ENCODE measurements at places on chromosomes 2 and 18.

GRCh38 chr18:1846640-1847039 lies 724.7 kb downstream of the METTL4 start:
- no peak for DNase-seq

DNA sequence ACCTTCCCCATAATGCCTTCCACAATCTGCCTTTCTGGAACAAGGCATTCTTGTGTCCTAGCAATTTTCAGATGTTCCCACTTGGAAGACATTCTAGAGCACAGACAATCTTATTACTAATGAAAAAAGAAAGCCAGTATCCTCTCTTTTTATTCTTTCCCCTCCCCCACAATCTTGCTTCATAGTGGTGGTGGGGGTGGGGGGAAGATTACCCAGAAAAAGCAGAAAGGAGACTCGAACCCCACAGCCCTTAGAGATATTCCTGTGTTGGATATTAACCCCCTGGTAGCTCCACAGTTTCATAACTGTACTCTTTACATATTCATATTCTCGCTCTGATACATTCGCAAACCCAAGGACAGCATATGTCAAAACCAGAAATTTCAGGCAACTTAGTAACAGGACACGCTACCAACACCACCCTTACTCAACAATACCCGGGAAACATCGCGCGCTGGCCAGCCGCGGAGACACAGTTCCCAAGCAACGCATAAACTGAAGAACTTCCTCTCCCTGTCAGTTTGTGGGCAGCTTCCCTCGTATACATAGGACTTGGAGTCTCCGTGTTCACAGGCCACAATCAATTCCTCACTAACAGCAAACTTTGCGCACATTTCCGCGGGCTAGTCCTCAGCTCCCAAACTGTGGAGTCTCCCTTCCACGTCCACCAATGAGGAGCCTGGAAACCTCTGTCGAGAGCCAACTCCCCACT lies 793 bp downstream of the NR4A2 start:
- DNase-seq, result no peak

DNA sequence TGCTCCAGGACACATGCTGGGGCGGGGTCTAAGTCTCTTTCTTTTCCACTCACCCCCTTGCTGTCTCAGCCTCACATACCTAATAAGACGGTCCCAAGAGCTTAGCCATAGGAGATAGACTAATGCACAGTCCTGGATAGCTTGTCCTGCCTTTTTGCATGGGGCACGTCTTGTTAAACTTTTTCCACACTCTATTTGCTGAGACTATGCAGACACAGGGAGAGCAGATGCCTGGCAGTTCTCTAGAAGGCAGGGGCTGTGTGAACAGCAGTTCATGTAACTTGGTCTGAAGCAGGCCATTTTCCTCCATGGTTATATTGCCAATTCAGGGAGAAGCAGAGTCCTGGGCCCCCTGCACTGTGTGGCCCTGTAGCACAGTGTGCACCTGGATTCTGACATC lies 142.1 kb downstream of the SEPTIN10 start:
- DNase-seq, result no peak

GRCh38 chr2:66478731-66479316 lies 43.9 kb downstream of the MEIS1 start:
- DNase-seq, result no peak

- no peak for DNase-seq
These were observed 182.5 kb upstream of the HDAC4 start for GRCh38 chr2:239583171-239583878.

- DNase-seq, result no peak
These were observed 27.8 kb downstream of the MEX3C start for GRCh38 chr18:51169731-51170130.

DNA sequence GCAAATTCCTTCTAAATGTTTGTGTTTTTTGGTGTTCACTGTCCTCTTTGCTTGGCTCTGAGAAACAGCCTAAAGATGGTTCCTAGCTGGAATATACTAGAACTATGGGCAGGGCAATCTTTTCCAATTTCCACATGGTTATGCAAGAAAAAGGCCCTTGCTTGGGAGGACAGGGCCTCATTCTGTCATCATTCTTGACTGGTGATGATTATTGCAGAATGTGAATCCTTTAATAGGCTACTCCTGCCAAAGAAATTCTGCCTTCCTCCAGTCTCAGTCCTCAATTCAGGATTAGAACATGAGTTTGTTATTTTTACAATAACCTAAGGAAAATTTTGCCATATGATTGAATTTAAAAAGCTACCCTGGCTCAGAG lies 218.7 kb downstream of the HNMT start:
- DNase-seq, result no peak

GRCh38 chr18:5710235-5710634 lies 166.4 kb upstream of the EPB41L3 start:
- DNase-seq, result no peak

DNA sequence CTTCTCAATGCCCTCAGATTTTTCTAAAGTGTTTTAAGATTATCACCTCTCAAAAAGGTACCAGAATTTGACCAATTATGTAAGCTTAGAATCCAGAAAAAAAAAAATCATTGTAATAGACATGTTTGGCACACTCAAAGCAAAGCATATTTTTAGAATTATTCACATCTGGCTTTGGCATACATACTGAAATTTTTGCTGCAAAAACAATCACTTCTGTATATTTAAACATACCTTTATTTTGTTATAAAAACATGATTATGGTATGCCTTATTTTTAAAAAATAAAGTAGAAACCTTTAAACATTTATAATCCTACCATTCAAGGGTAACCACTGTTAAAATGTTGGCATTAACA lies 143.3 kb downstream of the ESCO1 start:
- DNase-seq, result no peak

GRCh38 chr2:181239201-181239799 lies 217.9 kb upstream of the ITGA4 start:
- DNase-seq, result no peak

GRCh38 chr18:49572611-49573345 lies 10.9 kb downstream of the LIPG start:
- DNase-seq, result no peak

DNA sequence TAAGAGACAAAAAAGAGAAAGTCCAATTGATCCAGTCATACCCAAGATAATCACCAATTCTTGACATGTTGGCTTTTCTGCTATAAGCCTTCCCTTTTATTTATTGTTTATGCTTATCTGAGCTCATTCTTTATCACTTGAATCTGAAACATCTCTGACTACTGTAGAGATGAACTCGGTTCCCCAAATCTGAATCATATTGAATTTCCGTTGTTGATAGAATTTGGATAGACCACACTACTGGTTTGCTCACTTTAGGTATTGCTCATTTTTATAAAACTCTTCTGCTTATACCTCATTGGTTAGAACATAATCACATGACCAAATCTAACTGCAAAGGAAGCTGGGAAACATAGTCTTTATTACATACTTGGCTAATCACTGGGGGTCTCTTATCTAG lies 236.9 kb downstream of the TRIB2 start:
- DNase-seq, result no peak

GRCh38 chr2:52558265-52558664 lies 1209.3 kb upstream of the CHAC2 start:
- DNase-seq, result no peak

DNA sequence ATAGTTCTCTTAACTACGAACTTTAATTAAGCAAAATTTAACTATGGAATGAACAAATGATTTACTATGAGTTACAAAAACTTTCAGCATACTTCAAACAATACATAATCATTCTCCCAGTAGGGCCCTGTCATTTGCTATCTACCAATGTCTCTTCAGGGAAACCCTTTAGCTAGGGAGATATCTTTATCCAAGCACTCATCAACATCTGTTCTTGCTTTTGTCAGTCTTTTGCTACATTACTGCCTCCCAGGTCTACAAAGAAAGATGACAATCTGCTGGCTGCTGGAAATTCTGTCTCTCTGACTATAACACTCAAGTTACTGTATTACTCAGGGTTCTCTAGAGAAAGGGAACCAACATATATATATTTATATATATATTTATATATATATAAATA lies 1626.3 kb upstream of the CELF4 start:
- DNase-seq, result no peak

DNA sequence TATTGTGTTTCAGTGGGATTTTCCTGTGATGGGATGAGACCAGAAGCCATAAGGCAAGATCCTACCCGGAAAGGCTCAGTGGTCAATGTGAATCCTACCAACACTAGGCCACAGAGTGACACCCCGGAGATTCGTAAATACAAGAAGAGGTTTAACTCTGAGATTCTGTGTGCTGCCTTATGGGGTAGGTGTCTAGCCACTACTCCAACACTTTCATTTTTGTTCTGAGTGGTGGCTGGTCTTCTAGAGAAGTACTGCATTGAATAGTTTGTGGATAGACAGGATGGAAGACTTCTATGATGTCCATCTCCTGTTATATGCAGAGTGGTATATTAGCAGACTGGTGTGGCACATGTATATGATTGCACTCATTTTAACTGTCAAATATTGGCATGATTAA lies 117.7 kb upstream of the IL1R2 start:
- DNase-seq, result no peak

GRCh38 chr2:236998236-236998635 lies 87.5 kb upstream of the COPS8 start:
- DNase-seq, result no peak

DNA sequence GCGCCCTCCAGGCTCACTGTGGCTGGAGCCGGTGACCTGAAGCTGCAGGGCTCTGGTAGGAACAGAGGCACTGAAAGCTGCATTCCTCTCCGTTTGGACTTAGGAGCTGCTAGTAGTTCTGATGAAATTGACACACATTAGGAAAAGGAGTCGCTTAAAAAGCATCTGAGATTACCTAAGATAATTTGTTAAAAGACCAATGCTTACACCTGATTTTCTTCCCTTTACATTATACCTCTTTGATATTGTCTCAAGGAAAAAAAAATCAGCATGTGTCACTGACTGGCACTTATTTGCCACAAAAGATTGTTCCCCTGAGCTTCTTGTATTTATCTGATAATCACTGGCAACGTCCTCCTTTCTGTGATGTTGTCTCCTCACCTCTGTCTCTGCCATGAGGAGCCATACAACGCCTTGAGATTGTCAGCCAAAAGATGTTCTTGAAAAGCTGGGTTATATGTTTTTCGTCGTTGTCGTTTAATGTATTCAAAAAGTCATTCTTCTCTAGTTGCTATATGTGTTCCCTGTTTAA lies 618 bp upstream of the CHN1 start:
- no peak for DNase-seq

- no peak for DNase-seq
These were observed 146.1 kb downstream of the NCK2 start for GRCh38 chr2:105890856-105891255.

DNA sequence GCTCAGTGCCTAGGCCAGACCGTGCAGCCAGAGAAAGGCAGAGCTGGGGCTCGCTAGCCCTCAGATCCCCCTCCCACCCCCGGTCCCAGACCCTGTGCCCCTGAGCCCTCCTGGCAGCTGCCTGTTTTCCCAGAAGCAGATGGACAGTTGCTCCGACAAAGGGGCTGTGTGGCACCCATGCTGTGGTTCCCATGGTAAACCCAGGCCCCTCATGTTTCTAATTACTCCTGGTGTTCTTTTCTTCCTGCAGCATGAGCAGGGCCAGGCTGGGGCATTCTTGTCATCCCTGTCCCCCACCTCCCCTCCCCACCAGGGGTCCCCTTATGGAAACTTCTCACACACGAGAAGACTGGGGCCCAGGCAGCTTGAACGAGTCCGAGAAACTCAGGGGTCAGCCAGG lies 269.6 kb downstream of the HAUS1 start:
- DNase-seq, result no peak

- DNase-seq, result no peak
These were observed 392.1 kb upstream of the RAB12 start for GRCh38 chr18:8217051-8217564.

- DNase-seq, result no peak
These were observed 628 bp downstream of the GIGYF2 start for GRCh38 chr2:232697807-232698110.

GRCh38 chr2:11829947-11830707 lies 83.7 kb downstream of the LPIN1 start:
- DNase-seq, result peak; percentile 34

GRCh38 chr18:70422391-70422965 lies 133.6 kb downstream of the SOCS6 start:
- no peak for DNase-seq

DNA sequence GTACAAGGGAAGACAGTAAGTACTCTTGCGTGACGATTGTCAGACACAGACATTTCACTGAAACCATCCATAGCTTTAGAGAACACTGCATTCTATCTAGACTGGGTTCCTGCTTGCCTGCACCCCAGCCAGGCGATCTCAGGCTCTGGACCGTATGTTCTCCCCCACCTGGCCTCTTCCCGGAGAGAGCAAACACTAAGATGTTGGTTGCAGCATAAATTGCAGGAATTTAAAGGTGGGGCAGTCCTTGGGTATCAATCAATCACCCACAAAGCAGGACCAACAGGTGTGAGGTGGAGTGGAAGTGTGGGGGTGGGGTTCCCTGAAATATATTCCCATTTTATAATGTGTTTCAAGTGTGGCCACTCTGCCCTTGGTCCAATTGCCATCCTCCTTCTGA lies 103.6 kb upstream of the TGFA start:
- no peak for DNase-seq

DNA sequence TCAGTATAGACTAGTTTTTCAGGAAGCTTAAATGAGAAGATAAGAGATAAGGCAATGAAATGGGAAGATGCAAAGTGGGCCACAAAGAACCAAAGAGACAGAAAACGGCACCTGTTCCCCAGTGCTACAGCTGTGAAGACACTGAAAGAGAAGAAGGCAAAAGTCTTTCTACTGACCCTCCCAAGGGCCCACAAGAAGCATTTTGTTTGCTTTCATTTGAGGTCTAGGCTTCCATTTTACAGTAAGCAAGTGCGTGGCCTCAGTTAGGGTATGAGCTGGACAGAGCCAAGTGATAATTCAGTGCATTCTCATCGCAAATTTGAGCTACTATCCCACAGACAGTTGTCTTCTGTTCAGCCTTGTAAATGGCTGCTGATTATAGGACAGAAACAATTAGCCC lies 53.4 kb upstream of the STK17B start:
- DNase-seq, result no peak

- no peak for DNase-seq
These were observed 295.0 kb upstream of the SPRED2 start for GRCh38 chr2:65727381-65727780.

DNA sequence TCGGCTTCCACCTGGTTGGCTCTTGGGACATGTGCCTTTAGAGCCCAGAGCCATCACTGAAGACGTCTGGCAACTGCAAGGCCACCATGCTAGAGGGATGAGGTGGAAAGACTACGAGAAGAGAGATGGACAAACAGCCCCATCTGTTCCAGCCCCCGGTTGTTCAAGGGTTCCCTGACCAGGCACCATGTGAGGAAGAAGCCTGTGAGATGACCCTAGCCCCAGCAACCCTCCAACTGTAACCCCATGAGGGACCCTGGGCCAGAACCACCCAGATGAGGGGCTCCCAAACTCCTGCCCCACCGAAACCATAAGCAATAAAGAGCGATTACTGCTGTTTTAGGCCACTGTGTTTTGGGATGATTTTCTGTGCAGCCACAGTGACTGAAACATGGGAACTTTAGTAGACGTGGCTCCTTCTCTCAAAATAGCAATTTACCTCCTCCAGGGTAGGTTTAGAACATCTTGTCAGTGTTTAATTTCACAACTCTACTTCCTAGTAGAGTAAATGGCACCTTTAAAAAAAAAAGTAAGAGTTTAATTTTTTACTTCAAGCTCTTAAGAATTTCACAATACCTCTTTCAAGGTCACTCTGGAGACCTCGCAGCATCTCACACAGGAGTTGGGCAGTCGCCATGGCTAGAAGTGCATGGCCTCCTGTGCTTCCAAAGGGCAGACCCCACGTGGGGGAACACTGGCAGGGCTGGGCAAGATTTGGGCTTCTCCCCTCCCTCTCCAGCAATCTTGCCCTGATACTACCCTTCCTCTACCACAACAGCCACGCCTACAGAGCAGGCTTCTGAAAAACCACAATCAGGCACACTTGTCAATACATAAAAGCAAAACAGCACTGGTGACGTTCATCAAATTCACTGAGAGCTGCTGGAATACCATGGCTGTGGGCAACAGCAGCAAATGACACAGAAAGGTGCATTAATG lies 48.8 kb downstream of the TMEM163 start:
- no peak for DNase-seq

Data from stimulated activated CD4-positive, alpha-beta T cell treated with anti-CD3 and anti-CD28 coated beads, Interleukin-2, amount 100 ng/mL, for 48 hours (primary cell).